ENCODE measurements at places on chromosomes 3 and 15. TPM values are rescaled to one million over a fixed set of nuclear protein-coding genes. Genes with fewer than 3 reads are reported as not detected.

ZNF501 gene
- 7.6 TPM for total RNA-seq

EPB42 gene
- total RNA-seq: not detected

C2CD4B gene
- total RNA-seq: not detected

MUC20 gene
- not detected for total RNA-seq

MASP1 gene
- 25.5 TPM for total RNA-seq

ARNT2 gene
- total RNA-seq: 1.8 TPM

CAPN7 gene
- total RNA-seq: 41.1 TPM

SERINC4 gene
- not detected for total RNA-seq

IL16 gene
- total RNA-seq: under 0.01 TPM

VPS18 gene
- total RNA-seq: 49.3 TPM

ALDH1A3 gene
- total RNA-seq: 604 TPM

TLR9 gene
- total RNA-seq: not detected

RLBP1 gene
- not detected for total RNA-seq

SLC7A14 gene
- total RNA-seq: 4.9 TPM

PRICKLE2 gene
- total RNA-seq: 47.7 TPM

EFCAB12 gene
- 0.05 TPM for total RNA-seq

STRA6 gene
- 47.2 TPM for total RNA-seq

RPP25 gene
- 3.6 TPM for total RNA-seq

PLA2G4B gene
- total RNA-seq: 1.5 TPM

UBA7 gene
- total RNA-seq: 52.3 TPM

ZKSCAN7 gene
- 8.6 TPM for total RNA-seq

KCTD6 gene
- 10.0 TPM for total RNA-seq

GOLGA8S gene
- not detected for total RNA-seq

PARP9 gene
- 10.1 TPM for total RNA-seq

SPESP1 gene
- total RNA-seq: 6.0 TPM

WNT5A gene
- 77.3 TPM for total RNA-seq

GOLGA6L7 gene
- total RNA-seq: not detected

GATA2 gene
- total RNA-seq: 1.5 TPM

TIGIT gene
- not detected for total RNA-seq

CCR2 gene
- not detected for total RNA-seq

C3orf18 gene
- total RNA-seq: 9.7 TPM

RBMS3 gene
- total RNA-seq: 75.6 TPM

SH3BP5 gene
- total RNA-seq: 15.7 TPM

CCDC13 gene
- total RNA-seq: 0.14 TPM

ATP1B3 gene
- total RNA-seq: 101 TPM

PARL gene
- 30.9 TPM for total RNA-seq

PAK6 gene
- 0.28 TPM for total RNA-seq

LRTM1 gene
- total RNA-seq: not detected

PP2D1 gene
- total RNA-seq: not detected

TGM4 gene
- not detected for total RNA-seq

SHF gene
- 1.5 TPM for total RNA-seq

GUCA1C gene
- total RNA-seq: not detected

LTF gene
- not detected for total RNA-seq

ADGRG7 gene
- total RNA-seq: 0.30 TPM

TRAIP gene
- 2.4 TPM for total RNA-seq

AZI2 gene
- 255 TPM for total RNA-seq

ITIH3 gene
- total RNA-seq: not detected

AP3B2 gene
- total RNA-seq: 0.23 TPM

CPLX3 gene
- total RNA-seq: not detected

ST6GAL1 gene
- total RNA-seq: 10.7 TPM
